ENCODE measurements at places on chromosomes 2 and 18.

- DNase-seq = no peak
Observed at GRCh38 chr18:42261731-42262130, 306.7 kb downstream of the PIK3C3 start.

GRCh38 chr2:145740302-145740701 is 1220.4 kb upstream of the ZEB2 start:
- no peak for DNase-seq

DNA sequence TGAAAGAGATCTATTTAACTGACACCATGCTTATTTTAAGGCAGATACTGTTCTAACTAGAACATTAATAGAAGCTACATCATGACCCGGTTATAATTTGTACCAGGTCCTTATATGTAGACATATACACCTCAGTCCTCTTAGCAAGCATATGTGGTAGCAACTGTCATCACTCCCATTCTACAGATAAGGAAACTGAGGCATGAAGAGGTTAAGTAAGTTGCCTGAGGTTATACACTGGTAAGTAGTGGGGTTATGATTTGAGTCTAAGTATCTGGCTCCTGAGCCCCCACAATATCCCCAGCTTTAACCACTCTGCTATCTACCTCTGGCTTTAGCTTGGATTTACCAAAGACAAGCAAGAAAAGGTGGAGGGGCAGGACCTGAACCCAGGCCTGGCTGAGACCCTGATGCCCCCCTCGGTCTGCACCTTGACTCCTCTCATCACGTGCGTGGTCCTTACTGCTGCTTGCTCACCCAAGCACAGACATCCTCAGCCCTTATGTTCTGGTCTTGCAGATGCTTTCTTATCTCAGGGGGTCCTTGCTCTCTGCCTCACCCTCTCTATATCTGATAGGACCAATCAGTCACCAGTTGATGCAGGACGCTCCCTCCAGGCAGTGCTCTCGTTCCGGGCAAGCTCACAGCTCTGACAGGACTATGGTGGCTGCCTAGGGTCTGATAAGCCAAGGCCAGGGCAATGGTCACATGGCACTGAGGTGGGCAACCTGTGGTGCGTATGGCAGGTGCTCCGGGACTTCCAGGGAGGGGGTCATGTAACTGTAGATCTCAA is 4.0 kb downstream of the DYSF start:
- no peak for DNase-seq

GRCh38 chr18:40108596-40108995 is 1846.4 kb upstream of the PIK3C3 start:
- DNase-seq = no peak

GRCh38 chr2:224271617-224272236 is 130.2 kb downstream of the FAM124B start:
- no peak for DNase-seq

GRCh38 chr2:43105586-43106558 is 120.5 kb downstream of the ZFP36L2 start:
- no peak for DNase-seq

DNA sequence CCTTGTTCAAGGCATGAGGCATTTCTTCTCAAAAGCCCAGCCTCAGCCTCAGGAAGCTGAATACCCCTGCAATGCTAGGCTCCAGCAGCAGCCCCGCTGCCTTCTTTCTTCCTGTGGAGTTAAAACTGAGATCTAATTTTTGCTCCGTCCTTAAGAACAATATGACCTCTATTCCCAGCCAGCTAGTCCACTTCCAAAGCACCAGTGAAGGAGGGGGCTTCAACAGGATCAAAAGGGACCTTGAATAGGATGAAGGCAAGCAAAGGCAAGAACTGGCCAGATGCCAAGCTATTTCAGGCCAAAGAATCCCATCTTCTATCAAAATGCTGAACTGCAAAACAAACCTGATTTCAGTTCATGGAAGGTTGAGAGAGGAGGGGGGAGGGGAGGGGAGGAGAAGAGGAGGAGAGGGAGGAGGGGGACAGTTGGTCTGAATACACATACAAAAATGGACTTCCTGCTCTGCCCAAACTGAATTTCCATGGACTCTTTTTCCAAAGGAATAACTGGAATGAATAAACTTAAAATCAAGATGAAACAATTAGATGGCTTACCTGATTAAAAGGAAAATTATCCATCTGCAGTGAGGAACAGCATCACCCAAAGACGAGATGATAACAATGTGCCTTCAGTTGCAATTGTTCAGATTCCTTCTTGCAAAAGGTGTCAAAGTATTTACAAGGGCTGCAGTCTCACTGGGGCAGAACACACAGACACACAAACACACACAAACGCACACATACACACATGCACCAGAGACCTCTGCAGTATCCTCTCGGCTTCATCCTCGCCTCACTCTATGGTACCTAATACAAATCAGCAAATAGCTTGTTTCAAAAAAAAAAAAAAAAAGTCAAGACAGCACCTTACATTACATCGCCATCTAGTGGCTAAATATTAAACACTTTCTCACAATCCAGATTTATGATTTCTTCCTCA is at the start of gene SCN1A:
Gene SCN1A, minus strand, starts transcription at position 804 of the 939 bp plus-strand sequence. CDS start 54,399 bp downstream, outside the sequence.
- DNase-seq = peak; percentile 35

GRCh38 chr2:119149611-119150010 is 8.9 kb downstream of the C1QL2 start:
- no peak for DNase-seq

- DNase-seq = no peak
Observed at GRCh38 chr2:112075490-112076260, 20.6 kb downstream of the TMEM87B start.

All from T-helper 2 cell (primary cell).